Urinary bladder (tissue), 4 donors: ENCODE measurements at places on chromosomes 4 and X.

DNA sequence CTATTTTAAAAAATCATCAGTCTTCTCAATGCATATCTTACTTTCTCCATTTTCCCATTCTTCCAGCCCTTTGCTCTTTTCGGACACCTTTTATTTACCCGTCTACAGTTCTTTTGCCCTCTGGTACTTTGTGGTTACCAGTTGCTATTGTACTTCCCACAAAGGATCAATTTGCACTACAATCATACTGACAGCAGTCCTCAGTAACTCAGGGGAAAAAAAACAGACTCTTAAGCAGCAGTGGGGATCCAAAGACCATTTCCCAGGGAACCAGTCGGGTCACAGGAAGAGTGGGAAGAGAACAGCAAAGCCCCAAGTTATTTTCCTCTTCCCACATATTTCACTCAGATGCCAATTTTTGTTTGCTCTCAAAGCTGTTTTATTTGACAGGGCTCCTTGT lies 23.1 kb downstream of the DMD start:
- no peak for DNase-seq

GRCh38 chrX:110201799-110202198 lies 116.1 kb downstream of the AMMECR1 start:
- no peak for DNase-seq

DNA sequence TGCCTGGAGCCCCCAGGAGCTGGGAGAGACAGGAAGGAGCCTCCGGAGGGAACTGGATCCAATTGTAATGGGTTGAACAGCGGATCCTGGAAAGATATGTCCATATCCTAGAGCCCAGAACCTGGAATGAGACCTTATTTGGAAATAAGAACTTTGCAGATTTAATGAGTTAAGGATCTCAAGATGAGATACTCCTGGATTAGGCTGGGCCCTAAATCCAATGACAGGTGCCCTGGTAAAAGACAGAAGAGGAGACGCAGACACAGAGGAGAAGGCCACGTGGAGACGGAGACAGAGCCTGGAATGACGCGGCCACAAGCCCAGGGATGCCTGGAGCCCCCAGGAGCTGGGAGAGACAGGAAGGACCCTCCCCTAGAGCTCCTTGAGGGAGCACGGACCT lies 34.1 kb downstream of the P2RY8 start:
- no peak for DNase-seq

DNA sequence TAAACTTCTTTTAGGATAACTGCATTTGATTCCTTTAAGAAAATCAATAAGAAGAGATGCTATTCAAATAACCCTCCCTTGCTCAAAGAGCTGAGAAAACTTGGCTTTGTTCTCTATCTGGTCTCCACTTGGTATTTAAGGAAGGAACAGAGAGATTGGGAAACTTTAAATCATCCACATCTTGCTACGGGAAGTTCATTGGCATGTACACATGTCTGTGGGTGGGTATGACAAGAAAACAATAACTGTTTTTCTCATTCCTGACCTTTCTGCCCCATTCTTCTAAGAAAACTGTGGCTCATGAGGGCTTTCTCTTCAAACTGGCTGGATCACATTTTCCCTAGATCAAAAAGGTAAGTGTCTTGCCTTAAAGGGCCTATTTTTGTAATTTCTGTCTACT lies 6.0 kb downstream of the SEL1L3 start:
- DNase-seq = no peak

- DNase-seq = no peak
These were observed 274.4 kb upstream of the ARX start for GRCh38 chrX:25290132-25290531.

DNA sequence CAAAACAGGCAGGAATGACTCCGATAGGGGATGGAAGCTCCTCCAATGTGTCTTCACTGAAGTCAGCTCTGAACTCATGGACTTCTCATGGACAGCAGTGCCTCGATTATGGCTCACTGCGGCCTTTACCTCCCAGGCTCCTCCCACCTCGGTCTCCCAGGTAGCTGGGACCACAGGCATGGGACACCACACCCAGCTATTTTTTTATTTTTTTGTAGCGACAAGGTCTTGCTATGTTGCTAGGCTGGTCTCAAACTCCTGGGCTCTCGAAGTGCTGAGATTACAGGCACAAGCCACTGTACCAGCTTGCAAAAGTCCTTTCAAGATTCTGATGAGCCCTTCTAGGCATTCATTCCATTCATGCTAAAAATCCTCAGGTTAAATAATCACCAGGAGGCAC lies 181.5 kb downstream of the NSUN7 start:
- DNase-seq = no peak

DNA sequence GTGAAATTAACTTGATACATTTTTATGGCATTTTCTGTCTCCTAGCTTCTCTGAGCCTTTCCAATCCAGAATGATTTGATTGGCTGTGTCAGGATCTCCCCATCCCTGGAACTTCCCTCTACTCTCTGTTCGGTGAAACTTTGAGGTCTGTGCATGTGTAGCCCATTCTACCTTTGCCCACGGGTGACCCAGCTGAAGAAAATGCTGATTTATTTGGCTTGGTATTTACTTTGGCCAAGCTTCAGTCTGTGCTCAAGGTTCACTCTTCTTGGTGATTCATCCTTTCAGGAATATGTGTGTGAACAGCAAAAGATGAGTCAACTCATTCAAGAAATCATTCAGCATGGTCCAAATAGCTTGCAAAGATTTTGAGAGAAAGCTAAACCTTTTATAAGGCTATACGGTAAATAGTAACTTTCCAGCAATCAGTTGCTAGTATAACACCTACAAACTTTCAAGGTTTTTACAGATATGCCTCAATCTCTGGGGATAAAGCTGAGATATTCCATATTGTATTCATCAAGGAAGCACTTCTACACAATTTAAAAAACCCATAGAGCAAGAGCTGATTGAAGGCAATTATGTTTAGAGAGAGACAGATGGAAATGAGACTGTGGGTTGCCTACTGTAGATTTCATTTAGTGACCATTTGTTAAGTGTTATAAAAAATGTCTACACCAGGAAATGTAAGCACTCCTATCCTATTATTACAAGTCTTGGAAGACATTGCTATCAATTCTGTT lies 233.9 kb upstream of the CXXC4 start:
- DNase-seq = no peak

GRCh38 chrX:52261125-52261462 lies 76.4 kb downstream of the MAGED4 start:
- DNase-seq = no peak

GRCh38 chrX:17642891-17643290 lies 94.4 kb upstream of the SCML1 start:
- DNase-seq = no peak
